Right ventricle myocardium inferior (tissue), 1 donor: ENCODE measurements at places on chromosomes 5 and 9.

GRCh38 chr9:122051351-122052321 lies 41.5 kb downstream of the TTLL11 start:
- DNase-seq, result no peak

GRCh38 chr5:31048282-31049270 lies 144.9 kb upstream of the CDH6 start:
- no peak for DNase-seq

DNA sequence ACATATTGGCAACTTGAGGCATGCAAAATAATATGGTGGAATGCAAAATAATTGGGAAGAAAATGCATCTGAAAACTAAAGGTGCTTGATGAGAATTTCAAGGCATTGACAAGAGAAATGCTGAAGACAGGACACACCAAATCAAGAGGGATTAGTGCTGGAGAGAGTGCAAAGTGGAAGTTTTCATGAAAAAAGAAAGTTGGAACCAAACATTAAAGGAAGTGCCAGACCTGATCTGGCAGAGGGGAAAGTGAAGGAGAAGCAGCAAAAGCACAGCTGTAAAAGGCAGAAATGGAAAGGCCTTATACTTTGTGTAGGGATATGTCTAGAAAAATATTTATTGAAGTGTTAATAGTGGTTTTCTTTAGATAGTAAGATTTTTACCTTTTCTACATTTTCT lies 35.3 kb upstream of the FYB1 start:
- DNase-seq, result no peak

DNA sequence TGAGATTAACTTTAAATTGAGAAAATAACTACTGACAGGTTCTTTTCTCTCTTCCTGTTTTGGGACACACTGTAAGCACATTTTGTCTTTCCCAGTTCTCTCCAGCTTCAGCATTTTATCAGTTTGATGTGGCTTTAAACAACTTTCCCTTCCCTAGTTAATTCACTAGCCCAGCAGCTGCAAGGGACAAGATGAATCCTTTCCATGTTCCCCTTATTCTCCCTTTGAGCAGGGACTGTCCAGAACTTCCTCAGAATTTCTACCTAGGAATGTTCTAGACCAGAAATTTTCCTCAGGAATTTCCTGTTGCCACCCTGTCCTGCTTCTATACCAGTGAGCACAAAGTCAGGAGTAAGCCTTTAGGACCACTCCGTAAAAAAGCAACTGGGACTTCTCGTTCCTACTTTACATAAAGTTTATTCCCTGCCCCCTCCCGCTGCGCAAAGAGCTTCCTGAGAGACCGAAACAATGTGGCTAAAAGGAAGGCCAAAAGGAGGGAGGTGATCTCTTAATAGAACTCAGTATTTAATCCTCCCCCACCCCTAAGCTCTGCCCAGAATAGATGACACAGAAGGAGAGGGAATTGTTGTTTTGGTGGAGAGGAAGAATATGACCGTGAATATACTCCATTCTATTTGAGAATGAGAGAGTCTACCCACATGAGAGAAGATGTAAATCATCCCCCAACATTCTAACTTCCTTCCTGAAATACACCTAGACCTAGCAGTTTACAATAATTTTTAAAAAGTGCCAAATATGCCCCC lies 61.9 kb downstream of the GLIS3 start:
- DNase-seq, result no peak

DNA sequence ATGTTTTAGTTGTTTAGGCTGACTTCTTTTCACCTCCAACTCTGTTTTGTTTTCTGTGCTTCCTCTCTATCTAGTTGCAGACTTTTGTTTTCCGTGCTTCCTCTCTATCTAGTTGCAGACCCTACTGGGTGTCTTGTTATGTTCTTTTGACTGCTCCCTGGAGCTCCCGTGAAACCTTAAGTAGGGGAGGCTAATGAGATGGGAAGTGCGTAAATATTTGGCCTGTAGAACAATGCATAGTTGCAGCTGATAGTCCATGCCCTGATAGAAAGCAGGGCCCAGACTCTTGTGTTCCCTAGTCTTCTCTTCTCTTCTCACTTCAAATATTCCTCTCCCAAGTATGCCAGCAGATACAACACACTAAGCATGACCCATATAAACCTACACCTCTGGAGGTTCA lies 757.0 kb downstream of the BRINP1 start:
- DNase-seq, result no peak

GRCh38 chr5:143135832-143136551 lies 267.5 kb downstream of the NR3C1 start:
- DNase-seq, result no peak

GRCh38 chr5:160260881-160261815 lies 31.8 kb downstream of the FABP6 start:
- DNase-seq, result no peak

GRCh38 chr5:61151893-61152292 lies 10.4 kb downstream of the SMIM15 start:
- no peak for DNase-seq

- DNase-seq, result no peak
These were observed 566.4 kb downstream of the RAB3C start for GRCh38 chr5:59149271-59149670.

GRCh38 chr5:151721812-151722391 lies 35.2 kb upstream of the SPARC start:
- no peak for DNase-seq

GRCh38 chr9:114905170-114905940 lies 25.0 kb downstream of the TNFSF8 start:
- no peak for DNase-seq

DNA sequence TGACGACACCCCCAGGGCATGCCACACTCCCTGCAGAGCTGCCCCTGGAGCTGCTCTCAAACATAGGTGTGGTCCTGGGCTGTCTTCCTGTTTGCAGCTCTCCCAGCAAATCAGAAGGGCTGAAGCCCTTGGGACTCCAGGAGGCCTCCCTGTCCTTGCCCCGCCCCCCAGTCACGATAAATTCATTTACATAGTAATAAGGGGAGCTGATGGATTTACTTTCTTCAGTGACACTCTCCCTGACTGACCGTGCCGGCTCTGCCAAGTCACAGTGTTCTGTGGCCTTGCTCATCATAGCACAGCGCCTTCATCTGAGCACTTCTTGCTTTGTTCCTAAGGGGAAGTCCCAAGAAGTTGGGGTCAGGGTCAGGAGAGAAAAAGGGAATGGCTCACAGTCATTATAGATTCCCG lies 121.4 kb downstream of the ENC1 start:
- DNase-seq, result no peak

- no peak for DNase-seq
These were observed 360.0 kb upstream of the PIK3R1 start for GRCh38 chr5:67855523-67855922.

GRCh38 chr9:4375424-4376200 lies 75.7 kb upstream of the GLIS3 start:
- no peak for DNase-seq

- DNase-seq, result no peak
These were observed 297.2 kb downstream of the MED10 start for GRCh38 chr5:6080930-6081726.

DNA sequence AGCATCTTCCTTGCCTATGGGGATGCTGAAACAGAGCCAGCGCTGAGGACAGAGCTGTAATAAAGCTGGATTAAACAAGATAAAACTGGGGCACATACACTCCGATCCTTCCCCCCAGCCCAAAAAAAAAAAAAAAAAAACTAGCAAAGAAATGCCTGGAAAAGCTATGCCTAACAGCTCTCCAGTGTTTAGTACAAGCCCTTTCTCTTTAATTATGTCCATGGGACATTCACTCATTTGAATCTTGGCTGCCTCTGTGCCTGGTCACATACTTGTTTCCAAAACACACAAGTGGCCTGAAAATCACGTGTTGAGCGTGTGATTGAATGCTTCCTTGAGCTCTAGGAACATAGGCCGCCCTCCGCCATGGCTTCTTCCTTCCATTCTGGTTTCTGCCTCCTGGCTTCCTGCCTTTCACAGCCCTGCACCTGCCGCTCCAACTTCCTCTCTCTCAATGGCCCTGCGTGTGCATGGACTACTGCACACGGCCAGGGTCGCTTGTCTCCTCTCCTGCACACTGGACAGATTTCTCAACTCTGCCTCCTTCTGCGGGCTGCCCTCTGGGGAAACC lies 111.0 kb upstream of the RETREG1 start:
- no peak for DNase-seq

DNA sequence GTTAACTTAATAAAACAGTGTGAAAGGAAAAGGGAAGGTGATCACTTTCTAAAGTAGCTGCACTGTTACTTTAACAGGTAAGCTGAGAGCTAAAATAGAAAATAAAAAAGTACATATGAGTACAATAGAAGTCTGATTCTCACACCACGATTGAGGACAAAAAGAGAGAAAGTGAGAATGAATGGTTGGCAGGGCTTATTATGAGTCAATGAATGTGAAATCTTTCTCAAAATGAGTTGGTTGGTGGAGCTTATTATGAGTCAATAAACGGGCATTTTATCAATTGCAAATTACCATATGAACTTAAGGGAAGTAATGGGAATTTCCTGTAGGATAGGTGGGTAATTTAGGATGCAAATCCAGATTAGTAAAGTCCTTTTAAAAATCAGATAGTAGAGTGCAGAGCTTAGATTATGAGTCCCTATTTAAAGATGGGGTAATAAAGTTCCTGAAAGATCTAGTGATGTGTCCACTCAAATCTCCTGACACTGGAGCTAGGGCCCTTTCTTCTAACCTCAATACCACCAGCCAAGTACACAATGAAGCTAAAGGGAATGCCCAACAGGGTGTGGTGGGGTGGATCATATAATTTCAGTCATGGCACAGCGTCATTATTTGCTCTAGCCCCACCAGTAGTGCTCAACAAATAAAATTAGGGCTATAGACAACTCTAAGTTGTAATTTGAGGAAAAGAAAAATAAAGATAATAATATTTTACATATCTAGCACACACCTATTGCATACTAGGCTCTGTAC lies 21.1 kb upstream of the TLR4 start:
- no peak for DNase-seq

DNA sequence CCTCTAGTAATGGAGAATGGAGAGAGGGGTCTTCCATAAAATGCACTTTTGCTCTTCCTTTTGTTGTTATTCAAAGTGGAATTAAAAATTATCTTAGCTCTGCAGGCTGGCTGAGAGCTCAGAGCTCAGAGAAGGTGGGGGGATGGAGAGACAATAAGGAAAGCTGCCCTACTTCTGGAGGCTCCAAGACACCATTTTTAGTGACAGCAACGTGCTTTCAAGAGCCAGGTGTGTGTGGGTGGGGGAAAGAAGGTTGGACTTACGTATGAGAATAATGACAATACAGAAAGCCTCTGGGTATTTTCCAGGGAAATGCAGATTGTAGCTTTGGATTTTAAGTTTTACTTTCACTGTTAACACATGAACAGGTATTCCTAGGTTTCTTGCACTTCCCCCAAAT lies 173.9 kb downstream of the TRPM3 start:
- DNase-seq, result no peak

DNA sequence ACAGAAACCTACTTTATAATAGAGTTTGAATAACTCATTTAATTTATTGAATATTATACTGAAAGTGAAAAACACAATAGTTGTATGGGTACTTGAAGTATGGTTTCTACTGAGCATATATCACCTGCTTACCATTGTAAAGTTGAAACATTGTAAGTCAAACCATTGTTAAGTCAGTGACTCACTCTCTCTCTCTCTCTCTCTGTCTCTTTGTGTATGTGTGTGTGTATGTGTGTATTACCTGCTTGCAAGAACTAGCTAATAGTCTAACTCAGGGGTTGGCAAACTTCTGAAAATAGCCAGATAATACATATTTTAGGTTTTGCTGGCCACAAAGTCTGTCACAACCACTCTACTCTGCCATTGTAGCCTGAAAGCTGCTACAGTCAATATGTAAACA lies 564.3 kb upstream of the ZNF608 start:
- no peak for DNase-seq
